ENCODE measurements at places on chromosomes 2 and 18.

GRCh38 chr2:223122781-223123180, 70.8 kb downstream of the KCNE4 start:
- DNase-seq, result no peak

GRCh38 chr2:82169379-82169778, 1864.8 kb upstream of the LRRTM1 start:
- no peak for DNase-seq

DNA sequence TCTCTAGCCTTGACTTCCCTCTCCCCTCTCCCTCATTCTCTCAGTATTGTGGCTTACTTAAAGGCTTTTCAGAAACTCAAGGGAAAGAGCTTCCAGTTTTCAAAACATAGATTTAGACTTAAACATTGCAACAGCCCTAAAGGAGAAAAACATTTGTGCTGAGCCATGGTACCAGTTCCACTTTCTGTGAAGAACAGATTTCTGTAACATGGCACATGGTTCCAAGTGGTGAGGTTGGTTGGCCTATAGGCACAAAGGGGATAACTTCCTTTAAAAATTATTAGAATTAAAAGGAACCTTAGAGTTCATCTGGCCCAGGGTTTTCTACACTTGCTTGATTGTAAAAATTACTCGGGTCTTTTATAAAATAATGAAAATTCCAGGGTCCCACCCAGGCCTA, 138.6 kb upstream of the CDCA7 start:
- no peak for DNase-seq

GRCh38 chr2:138323382-138324067, 178.0 kb upstream of the SPOPL start:
- DNase-seq, result no peak

DNA sequence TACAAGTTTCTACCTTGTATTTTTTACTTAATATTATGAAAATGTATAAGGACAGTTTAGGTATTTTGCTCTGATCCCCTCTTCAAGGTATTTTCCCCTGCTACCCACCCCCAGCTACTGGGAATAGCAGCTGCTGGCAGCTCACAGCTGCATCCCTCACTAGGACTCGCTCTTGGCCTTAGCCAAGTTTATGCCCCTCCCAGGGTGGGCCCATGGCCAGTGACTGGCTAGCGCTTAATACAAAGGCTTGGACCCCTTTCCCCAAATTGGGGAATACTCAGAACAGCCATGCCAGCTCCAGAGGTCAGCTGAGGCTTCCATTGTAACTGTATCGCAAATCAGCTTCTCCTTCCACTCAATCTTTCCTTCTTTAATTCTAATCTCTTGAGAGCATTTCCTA, 131.3 kb downstream of the GFPT1 start:
- no peak for DNase-seq

GRCh38 chr2:151637271-151637781, 97.0 kb downstream of the NEB start:
- DNase-seq, result no peak

- DNase-seq, result no peak
These were observed 330.5 kb upstream of the TCF4 start for GRCh38 chr18:55918444-55918843.

DNA sequence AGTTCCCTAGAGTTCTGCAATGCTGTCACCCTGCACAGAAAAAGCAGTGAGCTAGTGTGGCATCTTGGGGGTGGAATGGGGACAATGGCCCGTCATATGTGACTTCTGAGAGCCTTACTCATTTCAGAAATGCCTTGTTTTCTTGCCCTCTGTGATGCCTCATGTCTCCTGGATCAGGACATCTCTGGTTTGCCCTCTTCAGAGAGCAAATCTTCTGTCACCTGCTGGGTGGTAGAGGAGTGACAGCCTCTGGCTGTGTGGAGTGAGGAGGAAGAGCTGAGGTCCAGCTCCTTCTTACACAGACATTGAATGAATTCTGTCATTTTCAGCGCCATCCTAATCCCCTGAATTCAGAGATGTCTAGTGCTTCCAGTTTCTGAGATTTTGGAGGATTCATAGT, 55.6 kb upstream of the PHLPP1 start:
- DNase-seq, result no peak

GRCh38 chr18:48800876-48801727, 149.7 kb downstream of the SMAD7 start:
- DNase-seq, result no peak

DNA sequence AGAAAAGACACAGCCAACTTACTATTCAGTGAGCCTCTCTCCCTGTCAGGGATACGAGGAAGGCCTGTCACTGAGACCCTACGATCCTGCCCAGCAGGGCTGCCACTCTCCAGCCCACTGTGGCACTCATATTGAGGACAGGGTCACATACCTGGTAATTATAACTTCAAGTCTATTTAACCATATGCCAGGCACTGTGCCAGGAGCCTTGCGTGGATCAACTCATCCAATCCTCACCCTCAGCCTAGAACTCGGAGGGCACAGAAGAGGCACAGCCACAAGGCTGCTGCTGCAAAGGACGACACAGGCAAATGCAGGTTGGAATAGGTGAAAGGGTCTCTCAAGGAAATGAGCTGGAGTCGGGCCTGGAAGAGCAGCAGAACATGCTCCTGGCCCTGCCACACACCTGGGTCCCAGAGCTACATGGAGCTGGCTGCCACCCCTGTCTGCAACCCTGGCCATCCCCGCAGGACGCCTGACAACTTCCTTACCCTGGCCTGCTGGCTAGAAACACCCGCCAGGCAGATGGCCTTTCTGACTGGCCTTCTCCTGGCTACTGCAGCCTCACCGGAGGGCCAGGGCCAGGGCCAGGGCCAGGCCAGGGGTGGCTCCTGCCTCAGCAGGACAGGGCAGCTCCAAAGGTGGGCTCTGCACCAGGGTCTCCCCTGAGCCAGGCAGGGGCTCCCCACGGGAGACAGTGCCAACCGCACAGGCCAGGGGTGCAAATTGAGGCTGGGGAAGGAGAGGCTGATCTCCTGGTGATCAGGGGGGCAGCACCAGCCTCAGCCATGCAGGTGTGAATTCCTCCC, 32.1 kb upstream of the SLC66A3 start:
- no peak for DNase-seq

- DNase-seq, result no peak
These were observed 101.3 kb upstream of the ID2 start for GRCh38 chr2:8580316-8581233.

DNA sequence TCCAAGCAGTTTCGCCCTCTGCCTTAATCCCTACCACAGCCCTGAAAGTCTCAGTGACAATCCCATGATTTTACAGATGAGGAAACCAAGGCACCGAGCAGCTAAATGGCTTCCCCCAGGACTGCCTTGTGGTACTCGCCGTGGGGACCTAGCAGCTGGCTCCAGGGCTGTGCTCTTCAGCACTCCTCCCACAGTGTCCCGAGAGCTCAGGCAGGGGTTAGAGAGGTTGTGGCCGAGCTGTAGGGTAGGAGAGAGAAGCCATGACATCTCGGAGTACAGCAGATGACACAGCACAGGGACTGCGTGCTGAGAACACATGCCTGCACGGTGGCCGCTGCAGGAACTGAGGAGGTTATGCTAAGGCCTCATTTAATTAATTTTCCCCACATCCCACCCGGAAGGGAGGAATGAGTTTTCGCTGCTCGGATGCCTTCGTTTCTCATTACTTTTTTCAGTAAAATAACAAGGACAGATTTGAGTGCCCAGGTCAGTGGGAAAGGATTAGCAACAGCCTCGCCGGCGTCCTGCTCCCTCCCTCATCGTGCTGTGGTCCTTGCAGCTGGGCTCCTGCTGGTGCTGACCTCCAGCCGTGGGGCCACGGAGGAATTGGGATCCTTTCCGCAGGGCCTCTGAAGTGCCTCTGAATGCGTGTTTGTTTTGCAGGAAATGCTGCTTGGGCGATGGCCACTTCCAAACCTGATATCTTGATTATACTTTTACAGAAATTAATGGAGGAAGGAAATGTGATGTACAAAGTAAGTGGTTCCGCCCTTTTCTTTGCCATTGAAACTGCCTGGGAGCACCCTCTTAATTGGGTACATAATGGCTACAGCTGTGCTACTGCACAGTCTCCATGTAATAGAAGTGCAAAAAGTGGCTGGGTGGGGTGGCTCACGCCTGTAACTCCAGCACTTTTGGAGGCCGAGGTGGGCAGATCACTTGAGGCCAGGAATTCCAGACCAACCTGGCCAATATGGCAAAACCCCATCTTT, 61.2 kb downstream of the WDSUB1 start:
- no peak for DNase-seq

DNA sequence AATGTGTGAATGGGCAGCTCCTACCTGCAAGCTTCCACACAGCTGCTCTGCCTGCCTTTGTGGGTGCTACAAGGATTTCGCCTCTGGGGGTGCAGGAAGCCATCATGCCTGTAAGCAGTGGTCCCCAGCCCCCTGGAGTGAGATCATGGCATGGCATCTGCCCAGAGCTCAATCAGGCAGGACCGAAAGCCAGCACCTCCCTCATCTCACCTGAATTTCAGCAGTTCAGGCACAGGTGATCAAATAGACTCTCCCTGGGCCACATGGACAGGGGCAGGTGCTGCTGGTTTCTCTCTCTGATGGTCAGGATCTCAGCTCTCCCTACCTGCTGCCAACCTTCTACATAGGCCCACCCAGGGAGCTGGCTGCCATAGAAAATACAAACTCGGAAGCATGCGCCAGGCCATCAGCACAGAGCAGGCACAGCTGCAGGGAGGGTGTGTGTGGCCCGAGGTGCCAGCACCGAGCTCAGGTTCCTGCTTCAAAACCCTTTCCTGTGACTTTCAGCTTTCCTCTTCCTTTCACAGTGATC, 133.2 kb upstream of the ID2 start:
- DNase-seq, result no peak

DNA sequence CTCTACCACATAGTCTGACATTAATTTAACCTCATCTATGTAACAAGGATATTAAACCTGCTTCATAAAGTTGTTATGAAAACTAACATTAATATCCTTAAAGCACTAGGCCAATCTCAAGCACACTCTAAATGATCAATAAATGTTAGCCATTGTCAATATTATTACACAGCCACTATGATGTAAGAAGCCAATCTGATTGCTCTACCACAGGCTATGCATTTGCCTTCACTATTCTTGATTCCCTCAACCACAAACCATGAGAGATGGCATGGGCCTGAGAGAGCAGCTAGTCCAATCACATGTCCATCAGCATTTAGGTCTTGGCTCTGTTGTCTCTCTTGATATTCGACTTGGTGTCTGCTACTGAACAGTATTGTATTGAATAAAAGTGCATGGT, 4.2 kb downstream of the SLC25A12 start:
- DNase-seq, result no peak

- no peak for DNase-seq
These were observed 137.7 kb upstream of the TRIB2 start for GRCh38 chr2:12579018-12579417.

DNA sequence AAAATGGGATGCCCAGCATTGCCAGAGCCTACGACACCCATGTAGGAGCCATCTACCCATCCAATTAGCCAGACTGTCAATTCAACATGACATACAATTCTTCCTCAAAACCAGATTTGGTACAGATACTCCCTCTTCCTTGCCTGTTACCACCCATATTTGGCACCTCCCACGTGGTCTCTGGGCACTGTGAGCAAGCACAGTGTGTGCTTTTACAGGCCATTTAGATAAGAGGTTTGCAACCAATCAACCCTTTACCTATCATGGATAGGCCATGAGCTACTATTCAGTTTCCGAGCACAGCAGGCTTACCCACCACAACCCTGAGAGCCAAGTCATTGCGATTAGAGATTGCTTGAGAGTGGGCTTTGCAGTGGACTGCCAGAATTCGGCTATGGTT, 40.9 kb downstream of the ARID5A start:
- no peak for DNase-seq

GRCh38 chr18:38883111-38883510, 1317.5 kb upstream of the CELF4 start:
- DNase-seq, result no peak

- no peak for DNase-seq
These were observed 76.7 kb downstream of the PIEZO2 start for GRCh38 chr18:11072632-11073031.

DNA sequence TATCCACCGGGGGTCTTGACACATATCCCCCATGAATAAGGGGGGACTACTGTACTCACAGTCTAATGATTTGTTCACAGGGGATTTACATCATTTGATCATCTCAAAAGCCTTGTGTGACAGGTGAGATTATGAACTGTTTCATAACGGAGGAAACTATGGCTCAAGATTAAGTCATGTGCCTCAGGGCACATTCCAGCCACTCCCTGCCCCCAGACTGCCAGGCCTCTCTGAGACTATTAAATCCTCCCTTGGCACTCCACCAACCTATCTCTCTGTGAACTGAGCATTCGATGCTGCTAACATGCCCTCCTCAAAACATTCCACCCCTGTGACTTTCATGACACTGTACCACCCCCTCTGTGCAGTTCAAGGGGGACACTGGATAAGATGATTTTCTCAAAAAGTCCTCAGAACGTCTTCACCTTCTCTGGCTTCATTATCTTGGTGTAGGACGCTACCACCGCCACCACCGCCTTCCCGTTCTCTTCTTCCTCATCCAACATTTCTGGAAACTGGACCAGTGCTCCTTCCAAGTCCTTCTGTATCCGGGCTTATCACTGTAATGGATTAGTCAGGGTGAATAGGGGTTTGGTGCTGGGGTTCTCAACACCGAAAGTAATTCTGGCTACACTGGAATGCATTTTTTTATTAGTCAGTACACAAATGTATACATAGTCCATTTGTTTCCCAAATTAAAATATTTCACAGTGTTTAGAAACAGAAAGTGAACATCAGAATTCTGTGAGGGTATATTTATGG, 169.6 kb downstream of the KCNS3 start:
- no peak for DNase-seq

GRCh38 chr2:37857575-37858399, 67.3 kb upstream of the RMDN2 start:
- DNase-seq, result no peak

- no peak for DNase-seq
These were observed 8.4 kb upstream of the MEIS1 start for GRCh38 chr2:66426244-66427111.

DNA sequence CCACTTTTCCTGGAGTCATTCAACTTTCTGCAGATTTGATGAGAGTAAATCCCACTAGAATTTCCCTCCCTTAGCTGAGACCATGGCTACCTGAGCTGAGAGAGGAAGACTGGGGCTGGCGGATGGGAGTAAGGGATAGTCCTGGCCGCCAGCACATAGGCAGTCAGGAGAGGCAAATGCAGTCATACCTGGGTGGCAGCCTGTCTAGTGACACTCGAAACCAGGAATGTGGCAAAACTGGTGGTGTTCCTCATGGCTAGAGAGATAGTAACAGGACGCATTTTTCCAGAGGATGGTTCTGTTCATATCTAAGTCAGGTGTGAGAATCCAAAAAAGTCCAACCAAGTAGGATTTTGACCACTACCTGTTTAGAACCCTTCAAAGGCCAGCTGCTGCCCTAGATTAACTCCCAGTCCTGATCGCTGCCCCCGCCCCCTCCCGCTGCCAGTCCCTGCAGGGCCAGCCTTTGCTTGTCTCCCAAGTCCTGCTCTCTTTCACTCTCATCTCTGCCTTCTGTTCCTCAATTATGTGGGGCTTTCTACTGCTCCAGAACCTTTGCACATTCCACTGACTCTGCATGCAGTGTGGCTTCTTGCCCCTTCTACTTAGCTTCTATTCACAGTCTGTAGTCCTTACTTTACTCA, 17.4 kb upstream of the SCG2 start:
- DNase-seq, result no peak

- DNase-seq, result no peak
These were observed 448 bp downstream of the IMPA2 start for GRCh38 chr18:11981543-11982366.

GRCh38 chr2:241841181-241842066, 17.3 kb downstream of the PDCD1 start:
- no peak for DNase-seq

Measured in NCI-H187 (cell line).